ENCODE measurements at places on chromosomes 1 and 21.

DNA sequence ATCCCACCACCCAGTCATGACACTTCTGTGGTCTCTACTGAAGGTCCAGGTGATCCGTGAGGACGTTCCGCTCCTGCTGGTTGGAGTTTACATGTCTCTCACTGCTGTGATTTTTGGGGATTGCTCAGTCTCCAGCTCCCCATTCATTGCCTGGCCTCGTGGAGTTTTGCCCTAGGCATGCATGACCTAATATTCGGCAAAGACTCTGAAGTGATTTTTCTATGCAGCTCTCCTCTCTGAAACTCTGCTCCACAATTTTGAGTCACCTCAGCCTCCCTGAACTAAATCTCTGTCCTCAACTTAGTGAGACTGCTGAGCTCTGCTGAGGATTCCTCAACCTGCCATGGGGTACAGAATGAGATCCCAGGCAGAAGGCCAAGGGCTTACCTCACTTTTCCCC lies 174.4 kb upstream of the FGGY start:
- no peak for DNase-seq

GRCh38 chr1:183293241-183293640 lies 107.2 kb downstream of the LAMC2 start:
- no peak for DNase-seq

GRCh38 chr1:168321945-168322344 lies 41.3 kb downstream of the TBX19 start:
- DNase-seq, result no peak

DNA sequence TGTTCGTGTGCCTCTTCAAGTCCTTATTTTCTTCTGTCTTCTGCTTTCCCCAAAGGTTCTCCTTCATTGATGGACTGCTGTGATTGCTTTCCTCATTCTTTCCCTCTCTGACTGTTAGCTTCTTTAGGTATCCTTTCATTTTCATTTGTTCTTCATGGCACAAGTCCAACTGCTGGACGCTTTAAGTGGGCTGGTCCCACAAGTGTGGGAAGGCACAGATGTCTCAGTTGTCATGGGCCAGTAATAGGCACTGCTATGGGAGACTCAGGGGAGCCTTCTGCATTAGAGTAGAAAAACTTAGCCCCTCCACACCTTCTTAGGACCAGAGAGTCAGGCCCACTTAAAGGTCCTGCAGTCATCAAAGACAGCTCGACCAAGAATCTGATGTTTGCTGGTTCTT lies 122.3 kb upstream of the C1orf105 start:
- no peak for DNase-seq

- no peak for DNase-seq
These were observed 345.4 kb downstream of the HHAT start for GRCh38 chr1:210674151-210674550.

GRCh38 chr1:219039017-219039681 lies 134.5 kb upstream of the LYPLAL1 start:
- no peak for DNase-seq

DNA sequence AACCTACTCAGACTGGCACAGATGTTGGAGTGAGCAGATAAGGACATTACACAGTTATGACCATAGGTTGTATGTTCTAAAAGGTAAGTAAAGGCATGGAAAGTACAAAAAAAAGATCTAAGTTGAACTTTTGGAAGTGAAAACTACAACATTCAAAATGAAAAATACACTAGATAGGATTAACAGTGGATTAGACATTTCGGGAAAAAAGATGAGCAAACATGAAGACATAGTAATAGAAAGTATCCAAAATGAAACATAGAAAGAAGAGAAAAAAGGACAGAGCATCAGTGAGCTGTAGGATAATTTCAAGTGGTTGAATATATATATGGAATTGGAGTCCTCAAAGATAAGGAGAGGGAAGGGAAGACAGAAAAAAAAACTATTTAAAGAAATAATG lies 34.0 kb upstream of the CR2 start:
- no peak for DNase-seq

GRCh38 chr1:205950826-205951549 lies 7.7 kb upstream of the SLC26A9 start:
- DNase-seq, result peak; percentile 31
